NCI-H2171 (cell line): ENCODE measurements at places on chromosomes 7 and 10.

GRCh38 chr7:55209366-55209765 lies 155.8 kb upstream of the LANCL2 start:
- no peak for DNase-seq

- no peak for DNase-seq
Measured at GRCh38 chr10:99325281-99325680, 3.9 kb upstream of the CNNM1 start.

- no peak for DNase-seq
Measured at GRCh38 chr7:27652518-27652917, 10.2 kb downstream of the HIBADH start.

DNA sequence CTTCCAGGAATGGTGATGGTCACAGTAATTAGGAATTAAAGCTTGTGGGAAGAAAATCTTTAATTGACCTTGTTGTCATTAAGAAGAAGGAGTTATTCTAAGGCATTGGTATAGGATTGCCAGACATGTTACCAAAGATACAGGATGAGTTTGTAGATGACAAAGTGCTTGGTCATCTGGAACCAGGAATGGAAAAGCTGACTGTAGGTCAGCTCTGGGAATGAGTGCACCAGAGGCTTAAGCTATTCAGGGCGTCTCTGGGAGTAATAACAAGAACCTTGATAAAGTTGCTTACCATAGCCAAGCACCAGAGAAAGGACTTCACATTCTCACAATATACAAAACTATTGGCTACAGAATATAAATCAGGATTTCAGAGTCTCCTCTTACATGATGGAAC lies 89.0 kb downstream of the PHTF2 start:
- DNase-seq, result no peak

DNA sequence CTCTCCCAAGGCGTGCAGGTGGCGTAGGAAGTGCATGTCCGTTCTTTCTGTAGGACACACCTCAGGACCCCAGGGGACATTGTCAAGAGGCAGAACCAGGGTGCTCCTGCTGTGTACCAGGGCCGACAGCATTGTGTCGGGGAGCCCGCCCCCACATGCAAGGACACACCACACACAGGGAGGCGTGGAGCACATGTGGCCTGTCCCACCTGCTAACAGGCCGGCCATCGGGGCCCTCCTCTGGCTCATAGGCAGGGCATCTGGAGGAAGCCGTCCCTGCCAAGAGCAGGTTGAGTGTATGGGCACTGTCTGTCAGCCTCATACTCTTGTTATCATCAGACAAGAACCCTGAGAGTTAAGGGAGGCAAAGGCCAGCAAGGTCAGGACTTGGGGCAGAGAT lies 12.7 kb downstream of the RET start:
- DNase-seq, result no peak

DNA sequence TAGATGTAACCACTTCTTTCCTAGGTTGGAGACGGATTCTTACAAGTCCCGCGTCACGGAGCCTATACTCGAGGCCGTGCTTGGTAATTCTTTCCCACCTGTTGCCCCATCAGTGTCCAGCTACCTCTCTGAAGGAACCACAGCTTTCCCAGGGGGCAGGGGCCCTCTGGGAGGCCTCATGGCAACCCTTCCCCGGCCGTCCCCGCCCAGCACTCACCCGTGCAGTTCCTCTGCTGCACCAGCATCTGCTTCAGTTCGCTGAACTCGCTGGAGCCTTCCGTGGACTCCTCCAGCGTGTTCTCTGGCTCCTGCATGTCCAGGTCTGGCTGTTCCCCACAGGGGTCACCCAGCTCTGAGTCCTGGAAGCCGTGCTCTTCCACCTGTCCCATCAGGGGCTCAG lies 24.5 kb downstream of the ZNF777 start:
- DNase-seq, result no peak

DNA sequence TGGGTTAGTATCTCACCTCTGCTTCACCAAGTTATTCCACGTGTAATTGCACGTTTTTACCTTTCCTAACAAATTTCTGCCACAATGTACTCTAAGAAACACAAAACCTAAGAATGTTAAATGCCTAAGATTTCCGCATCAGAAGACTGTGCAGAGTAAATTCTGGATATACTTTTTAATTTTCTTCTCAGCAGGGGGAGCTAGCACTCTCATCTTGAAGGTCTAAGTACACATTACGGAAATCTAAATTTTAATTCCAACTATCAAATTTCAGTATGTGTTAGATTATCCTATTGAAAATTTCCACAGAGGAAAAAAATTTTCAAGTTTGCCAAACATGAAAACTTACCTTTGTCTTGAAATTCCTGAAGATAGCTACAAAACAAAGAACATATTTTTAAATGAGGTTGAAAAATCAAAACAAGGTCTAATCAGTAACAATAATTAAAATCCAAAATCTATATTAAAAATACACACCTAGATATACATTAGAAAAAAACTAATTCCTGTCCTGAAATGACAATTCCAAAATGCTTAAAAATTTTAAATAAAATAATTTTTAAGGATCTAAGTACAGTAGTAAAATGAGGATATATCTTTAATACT lies 10.5 kb downstream of the SKAP2 start:
- peak; percentile 2 for DNase-seq

DNA sequence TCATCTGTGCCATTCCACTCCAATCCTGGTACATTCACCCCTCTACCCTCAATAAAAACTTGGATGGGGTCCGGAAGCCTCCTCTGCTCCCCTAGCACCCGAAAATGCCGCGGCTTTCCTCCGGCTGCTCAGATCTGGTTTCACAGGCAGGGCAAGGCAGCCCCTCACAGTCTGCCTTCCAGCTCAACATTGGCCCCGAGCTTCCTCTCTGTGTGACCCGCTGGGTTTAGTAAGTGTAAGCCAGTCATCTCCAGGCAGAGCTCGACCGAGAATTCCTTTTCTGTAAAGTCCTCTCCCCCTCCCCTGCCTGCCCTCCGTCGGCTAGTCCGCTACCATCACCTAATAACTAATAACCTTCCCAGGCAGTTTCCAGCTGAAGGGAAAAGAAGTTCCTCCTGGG lies 3.4 kb downstream of the INHBA start:
- no peak for DNase-seq

- no peak for DNase-seq
Measured at GRCh38 chr7:44962483-44963251, 16.1 kb downstream of the MYO1G start.

DNA sequence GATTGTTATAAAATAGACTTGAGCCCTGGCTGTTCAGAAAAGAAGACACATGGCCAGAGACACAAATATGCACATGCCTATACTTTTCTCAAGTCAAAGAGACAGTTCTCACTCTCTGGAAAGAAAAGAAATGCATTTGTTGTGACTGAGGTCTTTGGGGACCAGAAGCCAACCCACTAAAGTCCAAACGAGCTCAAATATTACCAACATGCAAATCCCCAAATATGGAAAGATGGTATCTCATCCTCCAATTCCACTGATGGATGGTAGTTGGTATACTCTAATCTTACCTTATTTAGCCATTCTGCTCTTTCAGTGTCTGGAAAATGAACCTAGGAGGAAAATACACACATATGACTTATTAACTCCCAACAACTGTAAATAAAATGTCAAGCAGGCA lies 30.6 kb downstream of the ESYT2 start:
- DNase-seq, result no peak

DNA sequence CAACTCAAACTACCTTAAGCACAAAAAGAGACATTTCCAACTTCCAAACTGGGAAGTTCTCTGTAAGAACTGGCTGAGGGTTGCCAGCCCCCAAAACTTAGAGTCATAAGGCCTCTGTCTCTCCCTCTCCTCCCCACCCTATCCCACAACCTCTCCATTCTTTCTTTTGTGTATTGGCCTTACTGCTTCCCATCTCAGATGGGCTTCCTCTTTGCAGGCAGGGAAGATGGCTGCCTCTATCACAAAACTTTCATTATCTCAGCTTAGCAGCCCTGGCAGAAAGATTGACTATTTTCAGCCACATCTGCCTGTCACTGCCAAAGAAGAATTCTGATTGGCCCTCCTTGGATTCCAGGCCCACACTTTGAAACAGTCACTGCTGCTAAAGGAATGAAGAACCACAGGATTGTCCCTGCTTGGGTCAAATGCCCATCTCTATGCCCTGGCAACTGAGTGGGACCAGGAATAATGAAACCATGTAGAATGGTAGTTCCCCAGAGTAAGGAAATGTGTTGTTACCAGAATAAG lies 58.0 kb upstream of the PRKAR2B start:
- no peak for DNase-seq

GRCh38 chr10:30040597-30040996 lies 18.8 kb downstream of the JCAD start:
- DNase-seq, result no peak

- no peak for DNase-seq
Measured at GRCh38 chr7:22594020-22594419, 94.0 kb upstream of the STEAP1B start.

DNA sequence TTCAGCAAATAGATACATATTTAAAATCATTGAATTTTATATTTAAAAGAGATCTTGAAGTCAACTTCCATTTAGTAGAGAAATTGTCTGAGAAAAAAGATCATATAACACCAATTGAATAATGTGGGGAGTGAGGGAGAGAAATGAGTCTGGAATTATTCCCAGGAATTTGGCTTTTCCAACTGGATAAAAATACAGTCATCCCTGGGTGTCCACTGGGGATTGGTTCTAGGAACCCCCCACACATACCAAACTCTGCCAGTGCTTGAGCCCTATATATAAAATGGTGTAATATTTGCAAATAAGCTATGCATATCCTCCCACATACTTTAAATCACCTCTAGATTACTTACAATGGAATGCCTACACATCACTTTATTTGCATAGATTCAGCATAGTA lies 162.8 kb upstream of the SEMA3C start:
- no peak for DNase-seq

DNA sequence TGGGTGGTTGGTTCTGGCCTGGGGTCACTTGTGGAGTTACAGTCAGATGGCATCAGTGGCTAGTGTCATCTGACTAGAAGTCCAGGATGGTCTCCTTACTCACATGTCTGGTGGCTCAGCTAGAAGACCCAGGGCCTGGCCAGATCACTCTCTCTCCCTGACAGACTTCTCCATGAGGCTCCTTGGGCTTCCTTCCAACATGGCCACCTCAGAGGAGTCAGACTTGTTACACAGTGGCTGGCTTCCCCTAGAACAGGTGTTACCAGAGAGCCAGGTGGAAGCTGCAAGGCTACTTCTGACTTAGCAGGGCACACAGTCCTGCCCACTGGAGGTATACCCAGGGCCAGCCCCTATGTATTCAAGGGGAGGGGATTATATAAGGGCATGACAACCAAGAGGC lies 44.2 kb upstream of the MYL10 start:
- DNase-seq, result no peak

DNA sequence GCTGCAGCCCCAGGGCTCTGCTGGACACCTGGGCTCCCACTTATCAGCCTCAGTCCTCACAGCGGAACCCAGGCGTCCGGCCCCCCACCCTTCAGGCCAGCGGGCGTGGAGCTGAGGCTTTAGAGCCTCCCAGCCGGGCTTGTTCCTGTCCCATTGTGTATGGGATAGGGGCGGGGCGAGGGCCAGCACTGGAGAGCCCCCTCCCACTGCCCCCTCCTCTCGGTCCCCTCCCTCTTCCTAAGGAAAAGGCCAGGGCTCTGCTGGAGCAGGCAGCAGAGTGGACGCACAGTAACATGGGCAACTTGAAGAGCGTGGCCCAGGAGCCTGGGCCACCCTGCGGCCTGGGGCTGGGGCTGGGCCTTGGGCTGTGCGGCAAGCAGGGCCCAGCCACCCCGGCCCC lies 2.7 kb downstream of the NOS3 start:
- no peak for DNase-seq

- peak; percentile 6 for DNase-seq
Measured at GRCh38 chr10:92239600-92240288, 51.1 kb downstream of the CPEB3 start.

GRCh38 chr10:12482587-12482986 lies 133.2 kb downstream of the CAMK1D start:
- no peak for DNase-seq

GRCh38 chr7:36742911-36743775 lies 18.8 kb upstream of the AOAH start:
- no peak for DNase-seq

DNA sequence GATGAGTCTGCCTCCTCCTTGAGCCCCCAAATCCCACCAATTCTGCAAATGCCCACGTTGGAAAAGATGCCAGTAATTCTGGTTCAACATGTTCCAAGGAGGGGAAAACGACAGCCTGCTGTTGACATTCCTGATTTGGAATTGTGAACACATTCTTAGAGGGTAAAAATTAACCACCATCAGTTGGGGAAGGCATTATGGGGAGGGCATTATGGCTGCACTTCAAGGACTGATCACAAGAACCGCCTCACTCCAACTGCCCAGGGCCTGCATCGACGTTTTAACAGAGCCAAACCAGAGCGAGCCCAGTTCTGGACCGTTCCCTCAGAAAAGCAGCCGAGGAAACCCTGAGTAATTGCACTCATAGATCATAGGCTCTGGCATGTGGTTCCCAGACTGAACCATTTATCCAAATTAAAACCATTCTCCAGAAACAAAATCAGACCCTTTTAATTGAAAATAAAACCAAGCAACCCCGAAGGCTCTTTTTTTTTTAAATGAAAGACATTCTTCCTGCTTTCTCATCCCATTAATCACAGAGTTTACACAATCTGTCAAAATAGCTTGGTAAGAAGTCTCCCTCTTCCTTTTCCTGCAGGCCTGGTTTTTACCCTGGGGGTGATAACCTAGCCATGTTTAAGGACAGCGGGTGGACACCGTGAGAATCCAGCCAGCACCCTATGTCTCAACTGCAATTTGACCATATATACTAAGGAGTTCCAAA lies 8.0 kb downstream of the TNS3 start:
- DNase-seq, result no peak

DNA sequence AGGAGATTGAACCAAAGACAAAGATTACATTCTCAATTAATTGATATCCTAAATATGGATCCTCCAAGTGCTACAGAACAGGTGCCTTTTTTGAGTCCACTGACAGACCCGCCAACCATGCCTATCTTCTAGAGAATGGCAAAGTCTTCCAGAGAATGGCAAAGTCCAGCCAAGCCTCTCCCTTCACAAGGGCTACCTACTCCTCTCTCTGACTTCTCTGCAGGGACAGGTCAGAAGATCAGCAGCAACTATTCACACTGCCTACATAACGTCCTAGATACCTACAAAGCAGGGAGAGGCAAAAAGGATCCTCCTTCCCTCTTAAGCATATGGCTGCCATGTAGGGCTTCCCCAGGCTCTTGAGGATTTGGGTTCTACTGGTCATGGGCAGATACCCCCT lies 12.4 kb downstream of the UBE2H start:
- no peak for DNase-seq

- DNase-seq, result no peak
Measured at GRCh38 chr7:6157685-6158423, 114.6 kb downstream of the CYTH3 start.

GRCh38 chr10:77963901-77964300 lies 37.3 kb upstream of the DLG5 start:
- DNase-seq, result no peak

GRCh38 chr7:106735637-106736036 lies 74.7 kb upstream of the CCDC71L start:
- no peak for DNase-seq

GRCh38 chr10:43644252-43644651 lies 4.4 kb downstream of the ZNF32 start:
- DNase-seq, result no peak

GRCh38 chr7:103773726-103774125 lies 215.7 kb downstream of the RELN start:
- DNase-seq, result no peak

- DNase-seq, result no peak
Measured at GRCh38 chr7:149459540-149460452, 1.1 kb downstream of the ZNF777 start.
